Spinal cord (tissue), 10 donors: ENCODE measurements at places on chromosomes 12 and 14. TPM values are rescaled to one million over a fixed set of nuclear protein-coding genes. Genes with fewer than 3 reads are reported as not detected.

The CDH24 gene
- total RNA-seq: 9.6 TPM

The CCNT1 gene
- total RNA-seq: 30.2 TPM

The GPATCH2L gene
- 69.5 TPM for total RNA-seq

The GSC gene
- not detected for total RNA-seq

The ESR2 gene
- total RNA-seq: 0.69 TPM

The MLEC gene
- total RNA-seq: 104 TPM

GRCh38 chr12:32577328-32577727 is 101.8 kb upstream of the DNM1L start:
- DNase-seq: no peak

DNA sequence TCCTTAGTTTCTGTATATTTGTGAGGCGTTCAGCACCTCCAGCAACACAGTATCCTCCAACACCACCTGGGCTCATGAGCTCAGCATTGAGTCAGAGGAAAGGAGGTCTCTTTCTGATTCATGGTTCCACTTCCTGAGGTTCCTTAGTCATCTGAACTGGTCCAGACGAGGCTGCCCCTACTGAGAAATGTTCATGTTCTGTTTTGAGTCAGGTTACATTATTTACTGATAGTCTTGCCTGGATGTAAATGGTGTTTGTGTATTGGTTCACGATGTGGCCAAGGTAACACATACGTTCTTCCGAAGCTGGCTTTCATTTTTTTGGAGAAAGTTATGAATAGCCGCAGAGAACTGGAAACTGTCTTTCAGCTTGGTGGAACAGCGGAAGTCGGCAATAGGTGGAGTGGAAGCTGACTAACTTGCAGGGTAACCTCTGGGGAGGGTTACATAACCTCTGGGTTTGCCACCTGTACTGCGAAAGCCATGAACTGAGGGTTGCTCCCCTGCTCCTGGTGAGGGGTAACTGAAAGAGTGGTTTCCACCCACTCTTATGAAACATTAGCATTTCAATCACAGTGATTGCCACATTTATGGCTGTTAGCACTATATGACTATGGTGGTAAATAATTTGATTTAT is 42.2 kb upstream of the MANSC4 start:
- DNase-seq: no peak

DNA sequence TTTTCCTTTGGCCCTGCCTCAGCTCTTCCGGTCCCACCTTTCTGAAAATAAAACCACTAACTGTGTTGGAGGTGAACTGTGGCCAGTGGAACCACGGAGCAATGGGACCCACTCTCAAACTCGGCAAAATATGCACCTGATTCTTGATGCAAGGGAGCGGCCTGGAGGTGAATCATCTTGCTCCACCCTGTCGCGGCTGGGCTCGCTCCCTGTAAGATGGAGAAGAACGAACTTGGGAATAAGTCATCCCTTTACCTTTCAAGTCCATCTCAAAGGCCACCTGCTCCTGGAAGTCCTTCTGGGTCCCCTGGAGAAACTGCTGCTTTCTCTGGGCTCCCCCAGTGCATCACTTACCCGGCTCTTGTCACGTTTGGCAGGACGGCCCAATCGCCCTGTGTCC is 309.9 kb downstream of the BCL11B start:
- no peak for DNase-seq

DNA sequence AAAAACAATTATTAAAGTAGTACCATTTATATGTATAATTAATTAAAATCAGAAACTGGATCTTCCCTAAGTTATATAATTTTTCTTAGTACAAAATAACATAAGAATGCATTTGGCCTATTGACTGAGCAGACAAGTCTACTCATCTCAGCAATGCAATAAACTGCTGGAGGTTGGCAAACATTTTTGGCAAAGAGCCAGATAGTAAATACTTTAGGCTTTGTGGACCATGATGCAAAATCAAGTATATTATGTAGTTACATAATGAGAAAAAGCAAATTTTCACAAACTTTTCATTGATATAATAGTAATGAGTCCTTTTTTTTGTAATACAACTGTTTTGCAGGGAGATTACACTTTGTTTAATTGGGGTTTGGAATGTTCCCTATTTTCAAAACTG is 30.9 kb downstream of the ERGIC2 start:
- peak; percentile 20 for DNase-seq

DNA sequence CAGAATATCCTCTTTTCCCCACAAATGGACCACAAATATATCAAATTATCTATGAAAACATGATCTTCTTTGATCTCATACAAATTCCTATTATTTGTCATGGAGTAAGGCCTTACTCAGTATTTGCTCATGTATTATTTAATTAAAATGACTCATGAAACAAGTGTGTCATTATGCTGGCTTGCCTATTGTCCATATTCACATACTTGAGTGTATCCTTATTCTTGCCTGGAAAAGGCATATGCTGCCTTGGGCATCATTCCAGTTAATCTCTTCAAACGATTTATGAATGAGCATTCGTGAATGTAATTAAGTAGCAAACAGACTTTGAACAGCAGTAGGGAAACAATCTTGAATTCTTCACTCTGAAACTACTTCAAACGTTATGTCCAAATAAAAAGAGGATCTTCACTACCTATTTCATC is 22.6 kb upstream of the SNRPF start:
- DNase-seq: no peak

GRCh38 chr12:57845478-57846284 is 848 bp downstream of the CTDSP2 start:
- DNase-seq: no peak

- no peak for DNase-seq
These were observed 12.4 kb downstream of the MTERF2 start for GRCh38 chr12:106974511-106974910.

DNA sequence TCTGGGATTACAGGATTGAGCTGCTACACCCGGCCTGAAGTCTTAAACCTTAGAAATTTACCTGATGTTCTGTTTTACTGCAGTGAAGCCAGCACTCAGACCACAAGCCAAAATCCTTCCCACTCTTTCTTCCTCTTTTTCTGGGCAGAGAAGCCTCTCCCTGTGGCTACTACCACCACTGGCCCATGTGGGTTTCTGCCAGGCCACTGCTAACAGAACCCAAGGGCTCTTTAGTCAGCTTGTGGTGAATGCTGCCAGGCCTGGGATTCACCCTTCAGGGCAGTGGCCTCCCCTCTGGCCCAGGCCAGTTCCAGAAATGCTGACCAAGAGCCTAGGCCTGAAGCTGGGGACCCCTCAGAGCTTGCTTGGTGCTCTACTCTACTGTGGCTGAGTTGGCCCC is 35.3 kb downstream of the GAS2L3 start:
- DNase-seq: no peak

- peak; percentile 69 for DNase-seq
These were observed 890 bp upstream of the KIF26A start for GRCh38 chr14:104137297-104138097.

GRCh38 chr12:20305470-20305869 is 62.9 kb upstream of the PDE3A start:
- DNase-seq: no peak

- no peak for DNase-seq
These were observed 1.9 kb downstream of the MYO1A start for GRCh38 chr12:57047981-57048380.

- DNase-seq: no peak
These were observed 458 bp upstream of the DCTN2 start for GRCh38 chr12:57547288-57548012.

DNA sequence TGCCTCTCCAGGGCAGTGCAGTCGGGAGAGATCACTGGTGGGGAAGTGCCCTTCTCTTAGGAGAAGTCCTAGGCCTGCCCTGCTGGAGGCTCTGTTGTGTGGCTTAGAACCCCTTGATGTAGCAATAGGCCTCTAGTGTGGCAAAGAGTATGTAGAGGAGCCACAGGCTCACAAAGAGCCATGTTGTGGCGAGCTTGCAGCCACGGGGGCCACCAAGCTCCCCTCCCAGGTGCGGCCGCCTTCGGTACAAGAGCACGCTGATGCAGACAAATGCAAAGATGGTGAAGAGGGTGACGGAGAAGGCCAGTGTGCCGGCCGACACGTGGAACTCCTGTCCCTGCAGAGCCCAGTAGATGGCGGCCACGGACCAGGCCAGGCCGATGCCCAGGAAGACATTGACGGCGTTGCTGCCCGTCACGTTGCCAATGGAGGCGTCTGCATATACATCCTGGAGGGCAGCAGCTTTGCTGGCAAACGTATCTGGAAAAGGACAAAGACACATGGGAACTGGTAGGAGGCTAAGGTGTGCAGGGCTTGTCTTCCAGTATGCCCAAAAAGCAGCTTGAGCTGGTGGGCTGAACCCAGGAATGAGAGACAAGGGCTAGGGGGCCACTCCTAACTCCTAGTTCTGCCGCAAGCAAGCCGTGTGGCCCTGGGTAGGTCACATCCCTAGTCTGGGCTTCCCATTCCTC is 142.8 kb downstream of the SLC8A3 start:
- DNase-seq: peak; percentile 50

DNA sequence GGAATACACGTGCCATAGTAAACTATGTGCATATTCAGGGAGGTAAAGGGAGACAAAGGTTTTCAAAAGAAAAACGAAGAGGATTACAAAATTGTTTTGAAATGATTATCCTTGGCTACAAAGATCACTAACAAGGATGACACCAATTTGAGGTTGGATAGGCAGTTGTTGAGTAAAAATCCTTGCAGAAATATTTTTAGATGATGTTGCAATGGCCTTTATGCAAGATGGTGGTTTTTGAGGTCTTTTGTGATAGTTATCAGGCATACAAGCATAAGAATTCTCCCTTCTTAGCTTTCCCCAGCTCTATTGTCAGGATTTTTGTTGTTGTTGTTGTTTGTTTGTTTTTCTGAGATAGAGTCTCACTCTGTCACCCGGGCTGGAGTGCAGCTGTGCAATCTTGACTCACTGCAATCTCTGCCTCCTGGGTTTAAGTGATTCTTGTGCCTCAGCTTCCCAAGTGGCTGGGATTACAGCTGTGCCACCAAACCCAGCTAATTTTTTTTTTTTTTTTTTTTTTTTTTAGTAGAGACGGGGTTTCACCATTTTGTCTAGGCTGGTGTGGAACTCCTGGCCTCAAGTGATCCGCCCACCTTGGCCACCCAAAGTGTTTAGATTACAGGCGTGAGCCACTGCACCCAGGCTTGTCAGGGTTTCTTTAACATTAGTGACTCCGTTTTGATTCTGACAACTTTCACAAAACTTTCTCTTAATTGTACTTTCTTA is 7.8 kb downstream of the RNASE1 start:
- DNase-seq: no peak

- no peak for DNase-seq
These were observed 110.0 kb upstream of the CPM start for GRCh38 chr12:69042970-69043369.

DNA sequence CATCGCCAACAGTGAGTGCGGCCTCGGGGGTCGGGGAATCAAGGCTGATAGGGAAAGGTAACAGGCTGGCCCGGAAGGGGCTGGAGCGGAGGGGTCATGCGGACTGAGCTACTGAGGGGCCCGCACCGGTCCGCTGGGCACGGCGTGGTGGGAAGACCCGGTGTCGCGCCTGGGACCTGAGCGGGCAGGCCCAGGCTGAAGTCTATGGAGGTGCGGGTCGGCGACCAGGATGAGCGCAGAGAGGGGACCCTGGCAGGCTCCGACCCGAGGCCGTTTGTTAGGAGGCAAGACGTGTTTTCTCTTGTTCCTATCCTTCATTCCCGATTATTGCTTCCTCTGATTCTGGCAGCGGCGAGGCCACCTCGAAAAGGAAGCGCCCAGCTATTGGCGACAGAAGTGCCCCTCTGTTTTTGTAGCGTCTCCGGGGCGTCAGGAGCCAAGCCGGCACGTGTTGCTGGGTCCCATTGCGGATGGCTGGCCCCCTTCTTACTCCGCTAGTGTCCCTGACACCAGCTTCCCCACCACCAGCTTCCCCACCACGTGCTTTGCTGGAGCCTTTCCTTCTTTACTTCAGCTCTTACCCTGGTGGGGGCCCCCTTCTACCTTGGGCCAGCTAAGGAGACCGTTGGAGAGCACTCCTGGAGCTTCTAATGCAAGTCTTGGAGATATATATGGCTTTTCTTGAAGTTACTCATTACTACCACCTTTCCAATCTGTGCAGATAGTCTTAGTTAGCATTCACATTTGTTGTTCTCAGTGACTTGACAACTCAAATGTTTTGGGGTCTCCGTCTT is 653 bp downstream of the PA2G4 start:
- no peak for DNase-seq

DNA sequence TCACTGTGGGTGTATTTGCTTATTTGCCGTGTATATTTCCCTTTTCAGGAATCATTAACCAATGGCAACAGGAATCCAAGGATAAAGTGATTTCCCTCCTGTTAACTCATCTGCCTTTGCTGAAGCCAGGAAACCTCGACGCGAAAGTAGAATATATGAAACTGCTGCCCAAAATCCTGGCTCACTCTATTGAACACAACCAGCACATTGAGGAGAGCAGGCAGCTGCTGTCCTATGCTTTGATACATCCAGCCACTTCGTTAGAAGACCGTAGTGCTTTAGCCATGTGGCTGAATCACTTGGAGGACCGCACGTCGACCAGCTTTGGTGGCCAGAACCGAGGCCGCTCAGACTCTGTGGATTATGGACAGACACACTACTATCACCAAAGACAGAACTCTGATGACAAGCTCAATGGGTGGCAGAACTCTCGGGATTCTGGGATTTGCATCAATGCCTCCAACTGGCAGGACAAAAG is 135.1 kb downstream of the SAMD4A start:
- DNase-seq: no peak

DNA sequence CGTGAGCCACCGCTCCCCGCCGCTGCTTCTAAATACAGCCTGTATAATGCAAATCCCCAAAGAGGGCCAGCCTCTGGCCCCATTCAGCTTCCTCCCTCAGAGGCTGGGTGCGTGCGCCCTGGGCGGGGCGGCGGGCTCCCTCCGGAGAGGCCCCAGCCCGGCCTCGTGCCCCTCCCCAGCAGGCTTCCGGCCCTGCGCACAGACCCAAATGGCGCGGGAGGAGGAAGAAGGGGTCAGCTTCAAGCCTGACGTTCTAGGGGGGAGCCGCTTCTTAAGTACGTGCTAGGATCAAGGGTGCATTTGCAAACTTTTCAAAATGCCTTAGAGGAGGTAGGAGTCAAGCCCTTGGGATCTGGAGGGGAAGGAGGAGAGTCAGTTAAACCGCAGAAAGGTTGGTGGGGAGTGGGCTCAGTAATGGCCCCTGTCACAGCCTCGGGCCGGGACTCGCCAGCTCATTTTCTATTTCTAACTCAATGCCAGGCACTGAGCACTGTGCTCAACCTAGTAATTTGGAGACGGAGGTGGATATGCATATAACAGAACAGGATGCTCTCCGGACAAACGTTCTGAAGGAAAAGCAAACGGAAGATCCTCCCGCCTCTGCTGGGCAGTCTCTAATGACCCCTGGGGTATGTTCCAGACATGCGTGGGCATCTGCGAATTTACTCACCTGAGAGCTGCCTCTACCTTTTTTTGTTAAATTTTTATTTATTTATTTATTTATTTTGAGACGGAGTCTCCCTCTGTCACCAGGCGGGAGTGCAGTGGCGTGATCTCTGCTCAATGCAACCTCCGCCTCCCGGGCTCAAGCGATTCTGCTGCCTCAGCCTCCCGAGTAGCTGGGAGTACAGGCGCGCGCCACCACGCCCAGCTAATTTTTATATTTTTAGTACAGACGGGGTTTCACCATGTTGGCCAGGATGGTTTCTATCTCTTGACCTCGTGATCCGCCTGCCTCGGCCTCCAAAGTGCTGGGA is 32.3 kb downstream of the NINJ2 start:
- no peak for DNase-seq

- peak; percentile 55 for DNase-seq
These were observed 870 bp downstream of the BMAL2 start for GRCh38 chr12:27333403-27334009.

GRCh38 chr12:81542065-81543010 is 216.8 kb downstream of the PPFIA2 start:
- DNase-seq: no peak
